GM23248 (cell line): ENCODE measurements at places on chromosomes 1 and 21. TPM values are rescaled to one million over a fixed set of nuclear protein-coding genes. Genes with fewer than 3 reads are reported as not detected.

FGR gene
- not detected in 2 replicates for polyA plus RNA-seq

S100A9 gene
- not detected in 2 replicates for polyA plus RNA-seq

OR14A2 gene
- polyA plus RNA-seq = not detected in 2 replicates

LRRIQ3 gene
- not detected in 2 replicates for polyA plus RNA-seq

INAVA gene
- polyA plus RNA-seq = not detected in 2 replicates

TFAP2E gene
- polyA plus RNA-seq = 0.18 TPM in 1 of 2 replicates, not detected in the other

DNASE2B gene
- polyA plus RNA-seq = not detected in 2 replicates

BNIPL gene
- polyA plus RNA-seq = 0.09 TPM in 1 of 2 replicates, not detected in the other

LRRC3 gene
- polyA plus RNA-seq = 0.28 and 0.29 TPM in 2 replicates

OR2G6 gene
- not detected in 2 replicates for polyA plus RNA-seq

GJB3 gene
- not detected in 2 replicates for polyA plus RNA-seq

CCDC185 gene
- not detected in 2 replicates for polyA plus RNA-seq

PRAMEF6 gene
- polyA plus RNA-seq = not detected in 2 replicates

OR10Z1 gene
- not detected in 2 replicates for polyA plus RNA-seq

PLPP3 gene
- polyA plus RNA-seq = 79.5 and 80.1 TPM in 2 replicates

SPRR2G gene
- not detected in 2 replicates for polyA plus RNA-seq

TNNI3K gene
- not detected in 2 replicates for polyA plus RNA-seq

RHOU gene
- 1.7 and 1.9 TPM in 2 replicates for polyA plus RNA-seq

FALEC gene
- 0.49 and 0.71 TPM in 2 replicates for polyA plus RNA-seq

SPATA46 gene
- polyA plus RNA-seq = not detected in 2 replicates

SLAMF8 gene
- polyA plus RNA-seq = 0.16 TPM in 1 of 2 replicates, not detected in the other

SEMA6C gene
- polyA plus RNA-seq = 0.58 and 1.1 TPM in 2 replicates

LYPD8 gene
- not detected in 2 replicates for polyA plus RNA-seq
